ENCODE measurements at places on chromosomes 5 and 9.

DNA sequence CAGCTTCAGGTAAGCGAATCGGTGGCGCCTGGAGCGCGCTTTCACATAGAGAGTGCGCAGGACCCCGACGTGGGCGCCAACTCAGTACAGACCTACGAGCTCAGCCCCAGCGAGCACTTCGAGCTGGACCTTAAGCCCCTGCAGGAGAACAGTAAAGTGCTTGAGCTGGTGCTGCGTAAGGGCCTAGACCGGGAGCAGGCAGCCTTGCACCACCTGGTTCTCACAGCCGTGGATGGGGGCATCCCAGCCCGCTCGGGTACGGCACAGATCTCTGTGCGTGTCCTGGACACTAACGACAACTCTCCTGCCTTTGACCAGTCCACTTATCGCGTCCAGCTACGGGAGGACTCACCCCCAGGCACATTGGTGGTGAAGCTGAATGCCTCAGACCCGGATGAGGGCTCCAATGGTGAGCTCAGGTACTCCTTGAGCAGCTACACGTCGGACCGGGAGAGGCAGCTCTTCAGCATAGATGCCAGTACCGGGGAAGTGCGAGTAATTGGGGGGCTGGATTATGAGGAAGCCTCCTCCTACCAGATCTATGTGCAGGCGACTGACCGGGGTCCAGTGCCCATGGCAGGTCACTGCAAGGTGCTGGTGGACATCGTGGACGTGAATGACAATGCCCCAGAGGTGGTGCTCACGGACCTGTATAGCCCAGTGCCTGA is 1.1 kb downstream of the PCDHAC2 start:
- DNase-seq = no peak

DNA sequence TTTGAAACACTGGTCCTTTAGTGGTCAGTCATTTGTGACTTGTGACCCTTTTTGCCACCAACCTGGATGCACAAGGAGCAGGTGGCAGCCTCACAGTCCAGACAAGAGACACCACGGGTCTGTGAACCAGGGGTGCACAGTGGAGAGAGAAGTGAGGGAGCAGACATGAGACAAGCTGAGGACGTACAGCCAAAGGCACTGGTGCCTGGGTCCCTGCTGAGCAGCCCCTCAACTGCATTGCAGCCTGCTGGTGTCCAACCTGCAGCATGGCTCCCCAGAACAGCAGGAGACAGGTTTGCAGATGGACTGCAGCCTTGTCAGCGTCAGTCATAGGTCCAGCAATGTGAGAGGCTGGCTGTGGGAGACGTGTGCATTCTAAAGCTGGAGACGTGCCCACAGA is 124.2 kb upstream of the FSTL4 start:
- no peak for DNase-seq

DNA sequence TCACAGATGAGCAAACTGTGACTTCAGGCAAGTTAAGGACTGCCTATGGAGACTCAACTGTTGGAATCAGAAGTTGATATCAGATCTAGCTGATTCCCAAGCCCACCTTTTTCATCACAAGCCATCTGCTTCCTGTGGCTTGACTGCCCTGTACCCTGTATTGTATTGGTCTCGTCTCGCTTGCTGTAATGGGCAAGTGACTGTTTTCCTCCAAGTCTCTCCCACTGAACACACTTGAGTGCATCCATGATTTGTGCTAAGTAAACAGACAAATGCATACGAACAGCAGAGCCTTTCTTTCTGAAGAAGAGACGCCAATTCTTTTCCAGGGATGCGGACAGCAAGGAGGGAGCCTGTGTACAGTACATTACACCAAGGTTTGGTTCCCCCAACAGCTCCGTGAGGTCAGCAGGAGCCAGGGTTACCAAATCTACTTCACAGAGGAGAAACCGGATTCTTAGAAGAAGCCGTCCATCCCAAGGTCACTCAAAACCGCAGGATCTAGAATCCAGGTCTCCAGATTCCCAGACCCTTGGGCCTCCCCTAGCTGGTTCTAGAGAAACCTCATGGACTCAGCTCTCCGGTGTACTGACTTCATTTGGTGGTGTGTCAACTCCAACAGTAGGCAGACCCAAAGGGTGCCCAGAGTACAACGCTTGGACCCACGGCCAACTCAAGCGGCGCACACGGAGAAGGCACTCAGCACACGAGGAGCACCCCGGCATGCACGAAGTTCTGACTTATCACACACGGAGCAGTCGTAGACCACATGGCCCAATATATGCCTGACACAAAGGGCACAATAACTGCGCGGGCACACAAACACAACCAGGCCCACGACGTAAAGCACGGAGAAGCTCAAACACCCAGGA is 1.1 kb downstream of the BAG1 start:
- peak; percentile 22 for DNase-seq

GRCh38 chr5:673831-674629 is 19.1 kb downstream of the TPPP start:
- DNase-seq = no peak

GRCh38 chr5:38806775-38807258 is 39.0 kb upstream of the OSMR start:
- no peak for DNase-seq

GRCh38 chr9:131337131-131337848 is 47.8 kb downstream of the PLPP7 start:
- no peak for DNase-seq

- no peak for DNase-seq
These were observed 145.9 kb downstream of the GABRB2 start for GRCh38 chr5:161400583-161400982.

GRCh38 chr5:95486191-95486590 is 68.6 kb downstream of the SKIC3 start:
- no peak for DNase-seq

DNA sequence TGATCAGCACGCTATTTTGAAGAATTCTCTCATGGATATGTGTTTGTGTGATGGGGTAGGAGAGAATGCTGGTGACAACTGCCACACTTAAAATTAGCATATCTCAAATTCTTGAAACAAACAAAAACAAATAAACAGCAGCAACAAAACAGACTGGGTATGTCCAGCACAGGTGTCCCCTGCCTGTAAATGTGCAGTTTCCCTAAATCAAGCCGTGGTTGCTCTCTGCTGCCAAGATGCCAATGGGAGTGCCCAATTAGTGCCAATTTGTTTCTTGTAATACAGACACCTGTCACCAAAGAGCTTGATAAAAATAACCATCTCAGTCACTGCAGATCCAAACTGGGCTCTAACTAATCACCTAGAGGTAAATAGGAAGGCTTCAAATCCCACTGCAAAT is 144.2 kb upstream of the SMARCA2 start:
- DNase-seq = no peak

DNA sequence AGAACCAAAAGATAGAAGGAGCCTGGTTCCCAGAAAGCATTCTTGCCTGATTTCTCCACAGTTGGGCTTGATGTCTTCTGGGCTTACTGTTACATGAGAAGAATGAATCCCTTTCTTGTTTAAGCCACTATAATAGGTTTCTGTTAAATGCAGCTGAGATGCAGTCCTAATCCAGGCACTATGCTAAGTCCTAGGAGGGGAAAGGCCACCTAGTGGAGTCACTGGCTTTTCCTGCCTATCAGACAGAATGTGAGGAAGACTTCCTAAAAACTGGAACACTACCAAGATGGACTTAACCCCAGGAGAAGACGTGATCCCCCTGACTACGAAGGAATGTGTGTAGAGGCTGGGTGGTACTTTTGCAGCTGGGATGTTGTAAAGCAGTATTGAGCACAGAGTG is 34.3 kb upstream of the FSD1L start:
- no peak for DNase-seq

DNA sequence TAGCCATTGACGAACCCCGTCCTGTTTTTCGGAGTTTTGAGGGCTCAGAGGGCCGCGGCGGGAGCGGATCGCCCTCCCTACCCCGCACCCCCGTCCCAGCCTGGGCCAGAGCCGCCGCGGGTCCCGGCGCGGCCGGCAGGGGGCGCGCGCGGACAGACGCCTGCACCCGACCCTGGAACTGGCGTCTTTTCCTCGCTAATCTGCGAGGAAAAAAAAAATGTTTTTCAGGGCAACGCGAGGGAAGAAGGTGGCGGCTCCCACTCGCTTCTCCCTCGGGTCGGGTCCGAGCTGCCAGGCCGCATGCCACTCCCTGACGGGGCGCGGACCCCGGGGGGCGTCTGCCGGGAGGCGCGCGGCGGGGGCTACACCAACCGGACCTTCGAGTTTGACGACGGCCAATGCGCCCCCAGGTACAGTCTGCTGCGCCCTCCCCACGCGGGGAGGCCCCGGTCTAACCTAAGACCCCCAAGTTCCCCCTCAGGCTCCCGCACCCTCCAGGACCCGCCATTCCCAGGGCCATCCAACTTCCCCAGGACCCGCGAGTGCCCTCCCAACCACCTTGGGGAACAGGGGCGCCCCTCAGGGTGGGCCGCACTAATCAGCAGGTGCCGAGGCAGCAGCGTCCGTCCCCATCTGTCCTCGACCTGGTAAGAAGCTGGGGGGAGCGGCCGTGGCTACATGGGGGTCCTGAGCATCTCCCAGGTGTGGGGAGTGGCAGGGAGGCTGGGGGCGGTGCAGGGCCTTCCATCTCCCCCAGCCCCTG is at the start of gene KCNT1:
Gene KCNT1 (plus strand): TSS at position 227 of the 763 bp plus-strand sequence. CDS start 74 bp downstream, at position 301.
- peak; percentile 55 for DNase-seq

DNA sequence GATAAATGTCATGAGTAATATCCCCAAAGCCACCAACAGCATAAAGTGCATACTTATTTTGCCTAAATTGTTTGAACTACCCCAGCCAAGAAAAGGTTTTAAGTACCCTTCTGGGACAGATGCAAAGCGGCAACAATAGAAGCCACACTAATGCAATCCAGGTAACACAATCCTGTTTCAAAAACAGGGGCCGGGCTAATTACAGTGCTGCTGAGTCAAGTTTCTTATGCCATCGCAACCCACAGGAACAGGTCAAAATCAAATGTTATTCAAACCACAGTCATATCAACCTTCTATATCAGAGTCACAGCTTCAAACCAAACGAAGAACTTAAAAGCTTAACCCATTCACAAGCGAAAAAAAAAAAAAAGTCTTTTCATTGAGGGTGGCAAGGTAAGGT is 28.3 kb downstream of the EBF1 start:
- no peak for DNase-seq

DNA sequence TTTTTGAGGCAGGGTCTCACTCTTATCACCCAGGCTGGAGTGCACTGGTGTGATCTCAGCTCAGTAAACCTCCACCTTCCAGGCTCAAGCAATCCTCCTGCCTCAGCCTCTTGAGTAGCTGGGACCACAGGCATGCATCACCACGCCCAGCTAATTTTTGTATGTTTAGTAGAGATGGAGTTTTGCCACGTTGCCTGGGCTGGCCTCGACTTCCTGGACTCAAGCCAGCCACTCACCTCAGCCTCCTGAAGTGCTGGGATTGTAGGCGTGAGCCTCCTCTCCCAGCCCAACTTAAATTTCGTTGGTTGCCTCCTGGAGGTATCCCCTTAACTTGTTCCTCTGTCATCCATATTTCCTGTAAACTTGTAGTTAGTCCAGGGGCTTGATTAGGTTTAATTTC is 47.2 kb downstream of the RAB24 start:
- DNase-seq = no peak
